ENCODE measurements at places on chromosomes 3 and 15. TPM values are rescaled to one million over a fixed set of nuclear protein-coding genes. Genes with fewer than 3 reads are reported as not detected.

DNA sequence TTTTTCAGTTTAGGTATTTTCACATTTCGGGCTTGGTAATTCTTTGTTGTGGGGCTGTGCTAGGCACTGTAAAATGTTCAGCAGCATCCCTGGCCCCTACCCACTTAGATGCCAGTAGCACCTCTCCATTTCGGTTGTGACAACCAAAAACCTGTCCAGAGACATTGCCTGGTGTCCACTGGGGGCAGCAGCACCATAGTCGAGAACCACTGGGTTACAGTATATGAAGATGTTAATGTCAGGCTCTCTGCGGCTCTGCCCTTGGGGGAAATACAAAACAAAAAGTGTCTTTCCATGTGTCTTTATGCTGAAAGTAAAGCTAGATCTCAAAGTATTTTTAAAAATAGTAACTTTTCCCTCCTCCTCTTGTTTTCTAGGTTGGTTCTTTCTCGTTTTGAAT is 177.2 kb downstream of the ITPR1 start:
- peaks cover 14% of the 10 kb centered on the region for H3K36me3 ChIP-seq
- DNase-seq = no peak
- no peak overlapping the region for H3K27ac ChIP-seq
- H3K4me1 ChIP-seq = no peaks in the 10 kb centered on the region
- no peaks in the 10 kb centered on the region for H3K27me3 ChIP-seq

GRCh38 chr3:52216585-52217408 is 8.6 kb downstream of the TLR9 start:
- H3K27me3 ChIP-seq = no peaks in the 10 kb centered on the region
- no peak for DNase-seq
- H3K4me1 ChIP-seq = peaks cover 55% of the 10 kb centered on the region
- peak overlapping the region; percentile 14 for H3K27ac ChIP-seq
- H3K4me3 ChIP-seq = no peak overlapping the region

WDR49 gene
- total RNA-seq = 0.73 TPM

SNRPN gene
- 83.6 TPM for total RNA-seq

CX3CR1 gene
- 0.19 TPM for total RNA-seq

DNA sequence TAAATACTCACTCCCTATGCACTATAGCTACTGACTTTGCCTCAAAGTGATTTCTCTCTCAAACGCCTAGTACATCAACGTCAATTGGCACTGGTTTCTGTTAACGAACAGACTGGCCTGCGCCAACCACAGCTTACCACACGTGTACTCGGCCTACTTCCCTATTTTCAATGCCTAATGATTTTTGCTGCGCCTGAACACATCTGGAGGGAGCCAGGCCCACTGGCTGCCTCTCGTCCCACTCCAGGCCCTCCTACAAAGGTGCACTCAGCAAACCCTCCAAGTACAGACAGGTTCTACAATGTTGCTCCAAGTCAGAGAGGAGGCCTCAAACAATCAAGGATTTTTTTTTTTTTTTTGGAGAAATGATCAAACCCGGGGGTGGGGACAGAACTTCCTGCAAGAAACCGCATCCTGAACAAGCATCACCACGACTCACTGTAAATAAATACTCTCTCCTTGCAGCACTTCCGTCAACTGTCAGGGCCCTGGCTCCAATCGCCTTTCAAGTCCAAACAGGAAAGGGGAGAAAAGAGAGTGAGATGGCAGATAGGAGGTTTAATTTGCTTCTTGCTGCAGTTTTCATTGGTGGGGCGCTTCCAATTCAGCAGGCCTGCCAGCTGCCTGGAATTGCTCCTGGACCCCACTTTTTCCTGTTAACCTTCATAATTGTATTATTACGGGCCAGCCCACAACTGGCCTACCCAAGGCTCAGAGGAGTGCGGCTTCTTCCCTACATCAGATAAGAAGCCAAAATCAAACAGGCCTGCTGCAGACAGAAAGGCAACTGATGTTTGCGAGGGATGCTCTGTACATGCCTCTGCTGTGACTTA is 139.3 kb downstream of the FOXP1 start:
- peak overlapping the region; percentile 92 for H3K27ac ChIP-seq
- H3K36me3 ChIP-seq = no peaks in the 10 kb centered on the region
- peak; percentile 92 for DNase-seq
- H3K4me3 ChIP-seq = no peak overlapping the region
- no peaks in the 10 kb centered on the region for H3K27me3 ChIP-seq

ERC2 gene
- total RNA-seq = not detected

- H3K27me3 ChIP-seq = no peaks in the 10 kb centered on the region
- no peak overlapping the region for H3K4me3 ChIP-seq
- no peaks in the 10 kb centered on the region for H3K4me1 ChIP-seq
- no peak for DNase-seq
- no peak overlapping the region for H3K27ac ChIP-seq
Measured at GRCh38 chr3:7874116-7874515, 627.5 kb upstream of the LMCD1 start.
